ENCODE measurements at places on chromosomes 13 and 19.

DNA sequence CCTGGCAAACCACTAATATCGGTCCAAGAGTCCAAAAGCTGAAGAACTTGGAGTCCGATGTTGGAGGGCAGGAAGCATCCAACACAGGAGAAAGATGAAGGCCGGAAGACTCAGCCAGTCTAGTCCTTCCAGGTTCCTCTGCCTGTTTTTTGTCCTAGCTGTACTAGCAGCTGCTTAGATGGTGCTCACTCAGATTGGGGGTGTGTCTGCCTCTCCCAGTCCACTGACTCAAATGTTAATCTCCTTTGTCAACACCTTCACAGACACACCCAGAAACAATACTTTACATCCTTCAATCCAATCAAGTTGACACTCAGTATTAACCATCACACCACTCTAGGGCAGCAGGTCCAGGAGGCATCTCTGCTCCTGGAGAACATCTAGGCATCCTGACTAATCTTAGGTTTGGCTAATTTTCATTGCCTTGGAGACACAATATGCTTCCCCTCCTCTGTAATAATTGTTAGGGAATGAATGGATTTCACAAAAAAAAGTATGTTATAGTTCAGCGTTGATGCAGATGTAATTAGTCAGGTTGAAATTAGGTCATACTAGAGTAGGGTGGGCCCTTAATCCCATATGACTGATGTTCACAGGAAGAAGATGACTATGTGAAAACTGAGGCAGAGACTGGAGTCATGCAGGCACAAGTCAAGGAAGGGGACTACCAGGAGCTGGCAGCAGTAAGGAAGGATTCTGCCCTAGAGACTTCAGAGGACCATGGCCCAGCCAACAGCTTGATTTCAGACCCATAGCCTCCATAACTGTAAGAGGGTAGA is 183.4 kb downstream of the RBM26 start:
- DNase-seq, result no peak

DNA sequence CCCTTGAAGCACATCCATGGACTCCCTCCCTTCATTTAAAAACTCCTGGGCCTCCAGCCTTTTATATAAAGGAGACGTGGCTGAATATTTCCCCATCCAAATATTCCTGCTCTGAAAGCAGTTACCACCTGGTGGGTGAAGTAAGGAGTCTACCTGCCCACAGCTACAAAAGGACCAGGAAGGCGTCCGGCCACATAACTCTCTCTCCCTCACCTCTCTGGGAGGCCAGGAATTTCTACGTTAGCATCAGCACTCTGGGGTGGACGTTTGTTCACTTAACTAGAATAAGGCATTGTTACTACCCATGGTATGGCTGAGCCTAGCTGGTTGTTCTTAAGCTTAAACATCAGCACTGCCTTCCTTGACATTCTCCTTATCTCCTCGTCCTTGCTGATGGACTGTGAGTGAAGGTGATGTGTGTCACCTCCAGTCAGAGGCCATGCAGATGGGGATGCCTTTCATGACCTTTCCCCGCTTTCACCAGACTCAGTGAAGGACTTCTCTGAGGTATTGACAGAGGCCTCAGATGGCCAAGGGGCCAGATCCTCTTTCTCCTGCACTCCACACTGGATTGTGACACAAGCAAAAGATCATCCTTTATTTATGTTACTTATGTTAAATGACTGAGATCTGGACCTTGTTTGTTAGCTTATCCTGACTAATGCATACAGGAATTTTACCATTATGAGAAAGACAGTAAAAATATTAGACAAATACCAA is 22.2 kb upstream of the KPNA3 start:
- DNase-seq, result no peak

DNA sequence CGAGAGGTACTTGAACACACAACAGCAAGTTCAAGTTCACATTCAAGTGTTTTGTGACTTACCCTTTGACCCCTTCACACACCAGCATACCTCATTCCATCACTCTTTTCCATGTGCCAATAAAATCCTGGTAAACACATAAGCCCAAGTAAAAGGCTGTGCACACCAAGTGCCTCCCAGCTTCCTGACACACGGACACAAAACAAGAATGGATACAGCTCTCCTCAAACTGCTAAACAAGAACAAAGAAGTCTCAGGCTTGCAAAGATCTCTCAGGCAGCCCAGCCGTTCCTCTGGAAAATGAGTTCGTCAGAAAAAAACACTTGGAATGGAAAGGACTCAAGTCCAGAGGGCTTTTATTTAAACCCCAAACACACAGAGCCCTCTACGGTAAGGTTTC is 83.7 kb downstream of the NUFIP1 start:
- no peak for DNase-seq

DNA sequence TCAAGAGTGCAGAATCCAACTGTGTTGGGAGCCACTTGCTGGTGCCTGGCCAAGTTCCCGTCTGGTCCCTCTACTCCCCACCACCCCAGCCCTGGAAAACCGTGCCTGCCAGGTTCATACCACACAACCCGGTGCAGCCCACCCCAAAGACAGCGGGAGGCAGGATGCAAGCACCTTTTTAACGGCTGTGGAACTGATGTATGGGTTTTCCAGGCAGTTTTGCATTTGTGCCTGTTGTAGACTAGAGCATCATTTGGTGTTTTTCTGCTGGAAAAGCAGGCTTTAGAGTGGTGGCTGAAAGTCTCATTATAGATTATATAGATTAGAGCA is 13.5 kb downstream of the TFDP1 start:
- no peak for DNase-seq

DNA sequence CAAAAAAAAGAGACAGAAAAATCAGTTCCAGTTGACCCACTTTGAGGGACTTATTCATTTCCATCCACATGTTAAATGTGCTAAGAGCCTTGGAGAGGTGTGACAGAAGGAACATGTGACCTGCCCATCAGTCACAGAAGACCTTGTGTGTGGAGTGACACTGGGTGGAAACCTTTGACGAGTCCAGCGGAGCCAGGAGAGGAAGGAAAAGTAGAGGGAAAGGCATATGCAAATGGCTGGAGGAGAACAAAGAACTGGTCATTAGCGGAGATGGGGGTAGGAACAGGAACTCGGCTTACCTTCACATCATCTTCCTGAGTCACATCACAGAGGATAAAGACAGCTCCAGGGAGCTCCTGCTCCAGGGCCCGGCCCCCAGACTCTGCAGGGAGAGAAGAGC is 2.3 kb downstream of the HSD17B14 start:
- no peak for DNase-seq

DNA sequence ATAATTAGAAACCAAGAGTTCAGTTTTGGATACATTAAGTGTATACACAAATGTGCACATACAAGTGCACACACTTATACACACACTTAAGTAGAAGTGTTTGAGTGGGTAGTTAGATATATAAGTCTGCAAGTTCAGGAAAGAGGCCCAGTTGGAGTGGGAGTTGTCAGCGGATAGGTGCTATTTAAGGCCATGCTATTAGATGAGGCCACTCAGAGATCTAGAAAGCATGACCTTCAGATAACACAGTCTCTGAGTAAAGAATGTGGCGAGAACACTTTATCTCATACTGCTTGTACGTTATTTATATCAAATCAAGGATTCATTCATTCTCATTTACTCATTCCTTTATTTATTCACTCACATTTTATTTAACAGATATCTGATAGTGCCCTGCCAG is 206.2 kb downstream of the POSTN start:
- no peak for DNase-seq
